ENCODE measurements at places on chromosomes 12 and 14.

DNA sequence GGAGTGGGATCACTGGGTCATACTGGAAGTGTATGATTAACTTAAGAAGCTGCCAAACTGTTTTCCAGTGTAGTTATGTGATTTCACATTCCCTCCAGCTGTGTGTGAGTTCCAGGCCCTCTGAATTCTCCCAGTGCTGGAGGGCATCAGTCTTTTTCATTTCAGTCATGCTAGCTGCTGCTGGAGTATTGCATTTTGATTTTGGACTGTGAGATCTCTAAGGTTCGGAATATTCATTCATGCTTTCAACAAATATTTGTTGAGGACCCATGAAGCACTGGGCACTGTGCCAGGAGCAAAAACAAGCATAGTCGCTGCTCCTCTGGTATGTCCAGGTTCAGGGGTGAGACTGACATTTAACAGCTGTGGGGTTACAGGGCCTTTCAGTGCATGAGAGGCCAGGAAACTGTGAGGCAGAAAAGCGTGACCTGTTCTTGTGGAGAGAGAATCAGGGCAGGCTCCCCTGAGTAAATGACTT, 133.2 kb downstream of the SCARB1 start:
- peak; percentile 32 for DNase-seq

DNA sequence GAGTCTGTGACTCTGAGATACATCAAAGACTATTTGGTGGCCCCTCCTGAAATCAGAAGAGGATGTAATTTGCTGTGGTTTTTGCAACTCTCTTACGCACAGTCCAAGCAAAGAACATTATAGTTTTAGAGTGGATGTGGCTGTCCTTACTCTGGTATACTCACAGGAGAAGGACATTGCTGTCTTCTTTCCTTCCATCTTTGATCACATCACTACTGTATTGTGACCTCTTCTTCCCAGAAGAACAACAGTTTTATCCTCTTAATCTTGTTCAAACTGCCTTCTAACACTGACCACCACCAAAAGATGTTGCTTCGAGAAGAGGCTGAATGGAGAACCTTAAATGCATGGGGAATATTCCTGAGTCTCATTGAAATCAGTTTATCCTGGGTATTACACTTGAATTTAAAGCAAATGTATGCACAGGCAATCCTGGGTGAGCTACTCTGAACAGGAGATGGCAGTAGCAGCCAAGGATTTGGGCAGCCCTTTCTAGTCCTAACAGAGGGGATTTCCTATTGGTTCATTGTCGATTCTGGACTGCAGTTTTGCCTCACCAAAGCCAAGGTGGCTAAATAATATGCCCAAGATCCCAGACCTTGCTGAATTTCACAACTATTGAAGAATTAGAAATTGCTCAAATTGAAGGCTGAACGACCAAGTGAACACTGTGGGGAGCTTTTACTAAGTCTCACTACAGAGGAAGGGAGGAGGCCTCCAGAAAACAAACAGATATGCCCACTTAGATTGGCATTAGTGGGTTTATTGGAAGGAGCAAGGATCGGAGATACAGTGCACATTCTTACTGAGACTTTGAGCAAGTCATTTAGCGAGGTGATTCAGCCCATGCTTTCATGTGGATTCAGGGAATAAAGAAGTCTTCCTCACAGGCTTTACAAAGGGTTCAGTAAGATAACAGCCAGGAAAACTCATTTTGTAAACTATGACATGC, 282.8 kb downstream of the PAWR start:
- peak; percentile 59 for DNase-seq

- DNase-seq: no peak
Observed at GRCh38 chr12:126198966-126199692, 1133.9 kb downstream of the AACS start.

DNA sequence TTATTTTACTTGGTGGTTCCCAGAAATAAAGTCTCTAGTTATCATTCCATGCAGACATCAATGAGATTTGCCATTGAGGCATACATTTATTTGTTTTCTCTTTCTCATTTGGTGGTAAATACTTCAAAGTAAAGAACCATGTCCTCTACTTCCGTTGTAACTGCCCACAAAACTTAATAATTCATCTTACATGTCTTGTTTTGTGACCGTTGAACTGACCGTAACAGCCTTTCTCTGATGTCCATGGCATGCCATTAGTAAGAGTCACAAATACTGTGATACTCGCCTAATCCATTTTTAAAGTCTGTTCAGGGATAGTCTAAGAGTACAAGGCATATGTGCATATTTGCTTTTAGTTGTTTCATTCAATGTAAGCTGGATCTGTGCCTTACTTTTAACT, 145.3 kb downstream of the ETV6 start:
- DNase-seq: no peak

GRCh38 chr12:70427611-70428010, 61.5 kb downstream of the KCNMB4 start:
- no peak for DNase-seq

DNA sequence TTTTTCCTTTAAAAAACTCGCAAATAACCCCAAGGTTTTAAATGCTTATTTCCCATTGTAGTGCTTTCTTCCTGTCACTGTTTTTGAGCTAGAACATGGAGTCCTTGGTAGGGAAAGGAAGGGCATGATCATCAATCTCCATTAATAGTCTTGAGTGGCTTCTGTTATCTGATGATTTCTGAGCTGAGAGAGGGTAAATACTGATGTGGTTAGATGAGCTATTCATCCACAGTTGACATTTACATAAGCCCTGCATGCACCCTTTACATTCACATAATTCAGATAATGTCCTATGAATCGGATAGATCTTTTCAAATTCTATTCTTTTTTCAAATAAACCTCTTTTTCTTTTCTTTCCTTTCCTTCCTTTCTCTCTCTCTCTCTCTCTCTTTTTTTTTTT, 81.4 kb downstream of the NTN4 start:
- DNase-seq: no peak

- DNase-seq: no peak
Observed at GRCh38 chr12:53365245-53365904, 14.6 kb upstream of the SP1 start.

- DNase-seq: no peak
Observed at GRCh38 chr12:130097342-130097741, 64.9 kb upstream of the FZD10 start.

DNA sequence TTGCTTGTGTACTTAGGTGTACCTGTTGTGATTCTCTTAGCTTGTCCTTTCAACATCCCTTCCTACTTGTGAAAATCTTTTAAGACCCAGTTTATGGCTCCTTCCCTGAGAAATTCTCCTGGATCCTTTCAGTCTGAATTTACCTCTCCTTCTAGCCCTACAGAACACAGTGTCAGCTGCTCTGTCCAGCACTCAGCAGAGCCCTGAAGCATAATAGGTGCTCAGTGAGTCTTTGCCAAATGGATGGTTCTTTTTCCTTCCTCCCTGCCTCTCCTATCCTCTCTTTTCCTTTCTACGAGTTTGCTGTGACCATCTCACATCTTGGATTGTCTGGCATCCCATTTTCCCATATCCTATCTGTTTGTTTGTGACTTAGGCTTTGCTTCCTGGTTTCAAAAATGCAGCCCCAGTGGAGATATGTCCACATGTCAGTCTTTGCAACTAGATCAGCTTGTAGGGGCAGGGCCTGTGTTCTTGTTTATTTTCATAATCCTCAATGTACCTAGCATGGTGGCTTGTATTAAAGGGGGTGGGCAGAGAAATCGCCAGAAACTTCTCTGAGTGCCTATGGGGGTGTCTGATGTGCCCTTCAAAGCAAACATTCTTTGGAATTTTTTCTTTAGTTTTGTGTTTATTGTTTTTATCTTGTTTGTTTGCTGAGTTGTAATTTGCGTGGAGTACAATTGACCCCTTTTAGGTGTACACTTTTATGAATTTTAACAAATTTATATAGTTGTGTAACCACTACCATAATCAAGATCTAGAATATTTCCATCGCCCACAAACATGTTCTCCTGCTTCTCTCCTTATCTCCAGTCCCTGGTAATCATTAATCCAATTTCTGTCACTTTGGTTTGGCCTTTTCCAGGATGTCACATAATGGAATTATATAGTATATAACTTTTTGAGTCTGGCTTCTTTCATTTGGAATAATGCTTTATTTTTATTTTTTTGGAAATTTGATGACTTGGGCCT, 62.8 kb downstream of the SMOC1 start:
- no peak for DNase-seq

DNA sequence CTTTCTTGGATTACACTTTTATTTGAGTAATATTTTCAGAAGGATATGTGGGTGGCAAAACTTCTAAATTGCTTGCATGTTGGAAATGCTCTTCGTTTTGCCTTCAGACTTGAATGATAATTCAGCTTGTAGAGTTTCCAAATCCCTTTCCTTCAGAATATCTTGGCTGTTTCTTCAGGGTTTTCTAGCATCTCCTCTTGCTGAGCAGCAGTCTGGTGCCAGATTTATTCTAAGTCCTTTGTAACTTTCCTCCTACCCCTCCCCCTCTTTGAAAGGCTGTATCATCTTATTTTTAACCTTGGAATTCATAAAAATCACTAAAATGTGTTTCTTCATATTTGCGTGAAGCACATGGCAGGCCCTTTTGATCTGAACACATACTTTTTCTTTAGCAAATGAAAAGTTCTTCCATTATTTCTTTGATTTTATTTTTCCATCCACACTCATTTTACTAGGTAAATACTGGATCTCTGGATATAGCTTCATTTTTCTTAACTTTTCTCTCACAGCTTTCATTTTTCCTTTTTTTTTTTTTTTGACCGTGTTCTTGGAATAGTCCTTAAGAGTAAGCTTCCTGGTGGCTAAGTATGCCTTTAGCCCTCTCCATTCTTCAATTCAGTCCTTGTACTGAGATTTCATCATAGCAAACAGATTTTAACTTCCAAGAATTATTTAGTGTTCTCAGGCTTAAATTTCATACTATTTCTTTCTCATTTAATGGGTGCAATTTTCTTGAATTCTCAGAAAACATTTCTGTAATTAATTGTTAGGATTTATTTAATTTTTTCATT, 102.0 kb downstream of the SLC38A4 start:
- DNase-seq: no peak

GRCh38 chr12:31887109-31887811, 72.0 kb upstream of the RESF1 start:
- no peak for DNase-seq

GRCh38 chr12:109009766-109010165, 11.1 kb downstream of the SVOP start:
- DNase-seq: no peak

DNA sequence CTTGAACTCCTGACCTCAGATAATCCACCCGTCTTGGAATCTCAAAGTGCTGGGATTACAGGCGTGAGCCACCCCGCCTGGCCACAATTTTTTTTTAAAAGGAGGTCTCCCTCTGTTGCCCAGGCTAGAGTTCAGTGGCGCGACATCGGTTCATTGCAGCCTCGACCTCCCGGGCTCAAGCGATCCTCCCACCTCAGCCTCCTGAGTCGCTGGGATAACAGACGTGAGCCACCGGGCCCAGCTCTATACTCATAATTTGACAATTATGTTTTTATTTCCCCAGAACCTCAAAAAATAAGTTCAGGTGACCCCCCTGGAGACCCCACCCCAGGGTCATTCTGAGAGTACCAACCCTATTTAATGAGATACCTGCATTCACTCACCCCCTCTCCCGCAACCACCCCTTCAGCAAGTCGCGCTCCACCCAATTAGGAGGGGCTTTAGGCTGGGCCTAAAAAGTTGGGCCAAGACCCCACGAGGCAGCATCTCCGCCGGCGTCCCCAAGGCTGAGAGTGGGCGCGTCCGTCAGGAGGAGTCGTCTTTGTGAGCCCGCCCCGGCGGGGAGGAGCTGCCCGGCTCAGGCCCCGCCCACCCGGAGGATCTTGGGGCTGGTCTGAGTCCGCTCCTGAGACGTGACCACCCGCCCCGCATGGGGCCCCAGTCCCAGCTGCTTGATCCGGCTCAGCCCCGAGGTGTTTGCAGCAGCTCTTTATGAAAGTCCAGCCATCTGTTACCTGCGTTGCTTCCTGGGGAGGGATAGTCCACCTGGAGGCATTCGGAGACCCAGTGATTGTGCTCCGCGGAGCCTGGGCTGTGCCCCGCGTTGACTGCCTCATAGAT, at the start of gene ANKRD33:
Gene ANKRD33, plus strand, starts transcription at position 628 of the 840 bp plus-strand sequence. Its CDS starts 84 bp downstream, at position 712.
- no peak for DNase-seq

- DNase-seq: no peak
Observed at GRCh38 chr12:9372202-9372601, 164.0 kb upstream of the PZP start.

DNA sequence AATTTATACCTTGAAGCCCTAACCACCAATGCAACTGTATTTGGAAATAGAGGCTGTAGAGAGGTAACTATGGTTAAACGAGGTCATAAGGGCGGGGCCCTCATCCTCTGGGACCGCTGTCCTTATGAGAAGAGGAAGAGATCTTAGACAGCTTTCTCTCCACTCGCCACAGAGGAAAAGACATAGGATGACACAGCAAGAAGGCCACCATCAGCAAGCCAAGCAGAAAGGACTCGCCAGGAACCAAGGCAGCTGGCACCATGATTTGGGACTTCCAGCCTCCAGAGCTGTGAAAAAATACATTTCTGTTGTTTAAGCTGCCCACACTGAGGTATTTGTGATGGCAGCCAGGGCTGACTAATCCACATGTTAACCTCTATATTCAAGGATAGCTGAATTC, 30.4 kb upstream of the BCAT1 start:
- DNase-seq: no peak

- no peak for DNase-seq
Observed at GRCh38 chr14:97052001-97052400, 254.8 kb downstream of the VRK1 start.

- no peak for DNase-seq
Observed at GRCh38 chr12:52232203-52232673, 805 bp upstream of the KRT7 start.

- DNase-seq: no peak
Observed at GRCh38 chr12:64992116-64992515, 129.0 kb downstream of the WIF1 start.

GRCh38 chr14:92582706-92583452, 69.3 kb downstream of the RIN3 start:
- DNase-seq: no peak

DNA sequence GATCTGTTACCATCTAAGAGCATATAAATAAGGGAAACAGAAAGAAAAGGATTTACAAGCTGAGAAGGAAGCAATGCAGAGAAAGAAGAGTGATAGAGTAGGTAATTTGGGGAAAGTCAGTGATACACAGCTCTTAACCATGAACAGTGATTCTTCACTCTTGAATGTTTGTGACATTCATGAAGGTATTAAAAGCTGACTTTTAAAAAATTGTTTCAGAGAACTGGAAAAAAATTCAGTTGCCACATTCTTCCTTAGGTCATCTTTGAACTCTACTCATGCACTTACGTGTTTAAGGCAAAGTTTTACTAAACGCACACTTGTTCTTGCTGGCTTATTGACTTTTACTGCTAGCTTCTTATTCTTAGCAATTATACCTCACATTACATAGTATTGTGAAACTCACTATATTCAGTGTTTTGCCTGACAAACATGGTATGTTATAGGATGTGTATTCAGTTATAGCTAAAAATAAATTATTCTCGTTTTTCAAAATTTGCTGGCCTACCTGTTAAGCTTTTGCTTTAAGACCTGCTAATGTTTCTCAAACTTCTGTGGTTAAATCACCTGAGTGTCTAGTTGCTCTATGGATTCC, 10.9 kb downstream of the HIF1A start:
- no peak for DNase-seq

- no peak for DNase-seq
Observed at GRCh38 chr12:18382236-18382885, 121.0 kb downstream of the PIK3C2G start.

- no peak for DNase-seq
Observed at GRCh38 chr14:36655963-36656686, 5.5 kb upstream of the PAX9 start.

Measured in NCI-H2081 (cell line).